Transverse colon (tissue), 4 donors: ENCODE measurements at places on chromosomes 11 and 22.

- peak; percentile 30 for DNase-seq
Observed at GRCh38 chr22:50729391-50730012, 8.5 kb upstream of the ACR start.

DNA sequence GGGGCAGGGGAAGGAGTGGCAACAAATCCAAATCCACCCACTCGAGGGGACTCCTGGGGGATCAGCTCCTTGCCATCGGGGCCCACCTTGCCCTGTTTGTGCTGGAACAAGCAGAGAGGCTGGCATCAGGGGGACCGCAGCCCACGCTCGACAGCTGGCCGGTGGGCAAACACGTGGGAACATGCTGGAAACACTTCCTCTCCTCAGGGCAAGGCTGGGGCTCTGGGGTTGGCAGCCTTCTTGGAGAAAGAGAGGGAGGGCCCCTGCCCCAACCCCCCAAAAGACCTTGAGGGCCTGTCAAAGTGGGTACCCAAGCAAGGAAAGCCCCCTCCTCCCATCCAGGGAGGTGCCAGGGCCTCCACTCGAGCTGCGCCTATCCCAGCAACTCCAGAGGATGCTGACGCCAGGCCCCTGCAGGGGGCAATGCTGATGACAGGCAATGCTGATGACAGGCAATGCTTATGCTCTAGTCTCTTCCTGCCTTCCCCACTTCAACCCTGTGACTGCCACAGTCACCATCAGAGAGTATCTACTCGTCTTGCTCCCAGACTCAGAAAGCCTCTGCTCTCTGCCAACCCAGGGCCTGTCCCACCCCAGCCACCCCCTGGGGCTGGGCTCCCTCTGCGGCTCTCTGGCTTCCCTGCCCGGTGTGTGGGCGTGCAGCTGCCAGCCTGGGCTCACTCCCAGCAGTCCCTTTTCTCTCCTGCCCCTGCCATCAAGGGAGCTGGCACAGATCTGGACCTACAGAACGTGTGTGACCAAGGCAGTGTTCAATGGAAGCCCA is 6.0 kb downstream of the ESS2 start:
- no peak for DNase-seq

- no peak for DNase-seq
Observed at GRCh38 chr11:102061276-102061675, 14.0 kb downstream of the CFAP300 start.

DNA sequence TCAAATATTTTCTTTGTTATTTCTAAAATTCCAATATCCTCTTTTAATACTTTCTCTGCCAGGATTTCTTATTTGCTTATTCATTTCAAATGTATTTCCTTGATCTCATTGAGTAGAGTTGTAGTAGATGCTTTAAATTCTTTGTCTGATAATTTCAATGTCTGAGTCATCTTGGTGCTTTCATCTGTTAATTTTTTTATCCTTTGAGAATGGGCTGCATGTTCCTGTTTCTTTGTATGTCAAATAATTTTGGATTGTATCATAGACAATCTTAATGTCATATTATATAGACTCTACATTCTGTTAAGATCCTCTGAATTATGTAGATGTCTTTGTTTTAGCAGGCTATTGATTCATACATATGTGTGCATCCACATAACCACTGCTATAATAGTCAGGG is 57.5 kb downstream of the MYEOV start:
- no peak for DNase-seq

DNA sequence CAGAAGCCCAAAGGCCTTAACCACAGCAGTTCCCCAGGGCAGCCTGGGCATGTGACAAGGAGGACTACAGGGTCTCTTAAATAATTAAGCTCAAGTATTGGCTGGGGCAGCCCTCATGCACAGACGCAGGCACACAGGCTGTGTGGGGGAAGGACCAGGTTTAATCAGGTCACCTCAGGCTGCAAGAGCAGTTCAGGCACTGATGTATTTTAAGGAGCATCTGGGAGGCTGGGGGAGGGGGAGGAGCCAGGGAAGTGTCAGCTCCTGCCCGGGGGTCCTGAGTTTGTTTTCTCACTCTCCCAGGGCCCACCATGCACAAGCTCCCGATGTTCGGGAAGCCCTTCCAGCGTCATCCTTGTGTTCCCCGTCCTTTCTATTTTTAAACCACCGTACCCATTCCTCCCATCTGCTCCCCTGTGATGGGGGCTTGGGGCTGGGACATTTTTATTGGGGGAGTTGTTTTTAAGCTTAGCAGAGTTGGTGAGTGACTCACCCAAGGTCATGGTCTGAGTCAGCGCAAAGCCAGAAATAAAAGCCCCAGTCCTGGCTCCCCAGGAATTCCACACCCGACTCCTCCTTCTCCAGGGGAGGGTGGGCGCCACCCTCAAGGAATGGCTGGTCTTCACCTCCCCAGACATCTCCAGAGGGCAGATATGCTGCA is 2.4 kb downstream of the CSDC2 start:
- no peak for DNase-seq

DNA sequence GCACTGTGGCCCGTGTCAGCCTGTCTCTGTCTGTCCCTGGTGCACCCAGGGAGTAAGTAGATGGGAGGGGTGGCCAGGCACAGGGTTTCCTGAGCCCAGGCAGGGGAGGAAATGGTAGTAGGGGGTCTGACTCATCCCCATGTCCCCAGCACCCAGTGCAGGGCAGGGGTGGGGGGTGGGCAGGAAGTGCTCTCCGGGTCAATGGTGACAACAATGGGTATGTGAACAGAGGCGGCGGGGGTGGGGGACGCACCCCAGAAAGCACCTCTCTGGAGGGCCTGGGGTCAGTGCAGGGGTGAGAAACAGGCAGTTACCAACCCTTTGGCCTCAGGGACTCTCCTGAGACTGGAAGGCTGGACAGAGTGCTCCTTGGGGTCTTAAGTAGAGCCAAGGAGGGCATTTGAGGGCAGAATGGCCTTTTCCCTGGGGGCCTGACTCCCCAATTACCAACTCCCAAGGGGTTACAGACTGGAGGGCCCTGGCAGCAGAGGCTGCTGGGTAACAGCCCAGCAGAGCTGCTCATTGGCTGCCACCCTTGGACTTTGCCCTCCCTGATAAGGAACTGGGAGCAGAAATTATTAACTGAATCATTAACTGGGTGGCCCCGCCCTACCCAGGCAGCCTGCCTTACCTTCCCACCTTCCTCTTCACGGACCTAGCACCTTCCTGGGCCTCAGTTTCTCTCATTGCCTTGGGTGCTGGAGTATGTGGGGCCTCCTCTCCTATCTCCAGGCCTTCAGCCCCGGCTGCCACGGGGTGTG is 4.2 kb downstream of the MYRF start:
- DNase-seq: peak; percentile 77

- DNase-seq: no peak
Observed at GRCh38 chr11:80261776-80262175, 820.9 kb upstream of the TENM4 start.

DNA sequence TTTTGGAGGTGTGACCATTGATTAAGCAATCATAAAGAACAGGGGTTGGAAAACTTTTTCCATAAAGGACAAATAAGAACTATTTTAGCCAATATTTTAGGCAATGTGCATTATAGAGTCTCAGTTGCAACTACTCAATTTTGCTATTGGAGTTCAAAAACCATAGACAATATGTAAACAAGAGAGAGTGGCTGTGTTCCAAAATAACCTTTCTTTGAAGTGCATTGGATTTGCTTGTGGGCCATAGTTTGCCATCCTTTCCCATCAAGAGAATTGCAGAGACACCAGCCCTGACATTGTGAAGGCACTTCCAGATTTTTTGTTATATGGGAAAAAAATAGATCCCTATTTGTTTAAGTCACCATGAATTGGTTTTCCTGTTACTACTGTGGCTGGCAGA is 63.3 kb upstream of the LARGE1 start:
- DNase-seq: no peak

DNA sequence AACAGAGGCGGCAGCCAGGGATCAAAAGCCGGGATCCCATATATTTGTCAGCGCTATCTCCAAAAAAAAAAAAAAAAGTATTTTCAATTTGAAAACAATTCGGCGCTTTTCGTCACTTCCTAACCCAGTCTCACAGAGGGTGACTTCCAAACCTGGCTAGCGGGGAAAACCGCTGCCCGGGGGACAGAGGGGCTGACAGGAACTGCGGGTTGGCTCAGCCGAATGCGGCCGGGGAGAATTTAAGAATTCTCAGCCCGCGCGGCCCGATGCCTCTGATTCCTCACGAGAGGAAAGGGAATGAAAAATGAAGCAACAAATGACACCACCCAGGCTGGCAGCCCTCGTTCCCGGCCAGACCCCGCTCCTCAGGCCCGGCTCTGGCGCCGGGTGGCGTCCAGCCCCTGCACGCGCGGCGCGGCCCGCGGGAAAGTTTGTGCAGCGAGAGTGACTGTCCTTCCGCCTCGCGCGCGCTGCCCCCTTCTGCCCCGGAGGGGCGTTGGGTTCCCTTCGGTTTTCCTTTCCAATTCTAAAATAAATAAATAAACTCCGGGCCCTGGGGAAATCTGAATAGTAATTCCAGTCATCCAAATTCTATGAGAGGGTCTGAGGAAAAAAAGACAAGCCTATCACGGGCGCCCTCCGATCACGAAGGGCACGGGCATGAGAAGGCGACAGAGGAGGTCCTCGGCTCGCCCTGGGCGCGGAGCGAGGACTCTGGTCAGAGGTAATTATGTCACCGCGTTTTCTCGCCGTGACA is 4.8 kb upstream of the PAX6 start:
- DNase-seq: no peak

GRCh38 chr11:1403721-1404460 is 14.2 kb downstream of the BRSK2 start:
- no peak for DNase-seq

GRCh38 chr22:45418056-45418769 is 4.7 kb downstream of the RIBC2 start:
- no peak for DNase-seq

DNA sequence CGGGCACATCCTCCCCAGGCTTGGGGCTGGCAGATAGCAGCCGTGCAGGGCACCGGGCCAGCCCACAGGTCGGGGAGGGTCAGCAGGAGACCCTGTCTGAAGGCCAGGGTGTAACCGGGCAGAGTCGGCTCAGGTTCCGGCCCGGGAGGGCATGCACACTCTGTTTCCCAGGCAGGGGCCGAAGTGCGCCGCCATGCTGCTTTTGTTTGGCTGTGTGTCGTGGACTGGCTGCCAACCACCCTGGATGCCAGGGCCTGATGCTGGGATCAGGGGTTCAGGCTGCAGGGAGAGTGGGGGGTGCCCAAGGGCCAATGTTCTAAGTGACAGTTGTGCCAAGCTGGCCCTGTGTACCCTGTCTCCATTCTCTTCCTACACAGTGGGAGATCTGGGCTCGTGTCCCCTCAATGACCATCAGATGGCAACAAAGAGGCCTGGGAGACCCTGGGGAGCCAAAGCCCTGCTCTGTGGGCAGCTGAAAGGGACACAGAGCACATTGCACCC is 120.9 kb upstream of the B3GAT1 start:
- no peak for DNase-seq

DNA sequence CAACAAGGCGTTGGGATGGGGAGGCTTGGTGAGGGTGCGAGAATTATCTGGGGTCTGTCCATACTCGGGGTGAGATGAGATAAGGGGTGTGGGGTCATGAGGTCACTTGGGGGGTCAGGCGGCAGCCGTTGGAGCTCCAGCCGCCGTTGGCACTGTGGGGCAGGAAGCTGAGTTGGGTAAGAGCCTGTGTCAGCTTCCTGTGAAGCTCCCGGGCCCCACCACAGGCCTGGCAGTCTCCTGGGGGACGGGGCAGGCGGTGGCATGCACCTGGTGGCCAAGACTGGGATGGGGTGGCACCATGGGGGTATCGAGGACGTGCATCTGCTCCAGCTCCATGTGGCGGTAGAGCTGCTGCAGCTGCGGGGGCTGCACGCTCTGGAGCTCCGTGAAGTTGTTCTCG is 7.1 kb upstream of the MYBPC3 start:
- DNase-seq: no peak

GRCh38 chr22:42399315-42400271 is 32.6 kb downstream of the NFAM1 start:
- DNase-seq: peak; percentile 40

DNA sequence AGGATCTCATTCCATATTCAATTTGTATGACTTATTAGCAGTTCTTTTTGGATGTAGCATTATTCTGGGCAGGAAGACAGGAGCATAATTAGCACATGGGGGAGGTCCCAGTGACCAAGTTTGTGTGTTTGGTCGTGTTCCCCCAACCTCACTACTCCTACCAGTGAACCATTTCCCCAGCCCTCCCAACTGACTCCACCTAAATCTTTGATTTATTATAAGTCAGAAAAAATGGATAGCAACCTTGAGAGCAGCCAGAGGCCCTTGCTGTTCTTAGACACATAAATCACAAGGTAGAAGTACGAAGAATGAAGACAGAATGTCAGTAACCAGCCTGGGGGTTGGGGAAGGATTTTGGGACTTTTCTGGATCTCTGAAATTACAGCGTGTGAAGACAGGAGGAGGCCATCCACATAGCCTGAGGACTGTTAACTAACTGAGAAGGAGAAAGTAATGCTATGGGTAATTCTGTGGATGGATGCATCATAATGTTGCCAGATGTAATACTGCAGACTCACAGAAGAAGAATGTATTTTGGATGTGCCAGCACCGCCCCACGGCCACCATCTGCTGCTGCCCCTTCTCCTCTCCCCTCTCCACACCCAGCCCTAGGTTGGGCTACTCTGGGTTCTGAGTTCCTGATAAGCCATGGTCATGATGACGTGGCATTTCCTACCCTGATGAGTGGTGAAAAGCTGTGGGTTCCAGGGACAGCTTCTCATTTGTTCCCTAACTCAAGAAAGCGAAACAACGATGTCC is 124.3 kb upstream of the TTC12 start:
- no peak for DNase-seq

DNA sequence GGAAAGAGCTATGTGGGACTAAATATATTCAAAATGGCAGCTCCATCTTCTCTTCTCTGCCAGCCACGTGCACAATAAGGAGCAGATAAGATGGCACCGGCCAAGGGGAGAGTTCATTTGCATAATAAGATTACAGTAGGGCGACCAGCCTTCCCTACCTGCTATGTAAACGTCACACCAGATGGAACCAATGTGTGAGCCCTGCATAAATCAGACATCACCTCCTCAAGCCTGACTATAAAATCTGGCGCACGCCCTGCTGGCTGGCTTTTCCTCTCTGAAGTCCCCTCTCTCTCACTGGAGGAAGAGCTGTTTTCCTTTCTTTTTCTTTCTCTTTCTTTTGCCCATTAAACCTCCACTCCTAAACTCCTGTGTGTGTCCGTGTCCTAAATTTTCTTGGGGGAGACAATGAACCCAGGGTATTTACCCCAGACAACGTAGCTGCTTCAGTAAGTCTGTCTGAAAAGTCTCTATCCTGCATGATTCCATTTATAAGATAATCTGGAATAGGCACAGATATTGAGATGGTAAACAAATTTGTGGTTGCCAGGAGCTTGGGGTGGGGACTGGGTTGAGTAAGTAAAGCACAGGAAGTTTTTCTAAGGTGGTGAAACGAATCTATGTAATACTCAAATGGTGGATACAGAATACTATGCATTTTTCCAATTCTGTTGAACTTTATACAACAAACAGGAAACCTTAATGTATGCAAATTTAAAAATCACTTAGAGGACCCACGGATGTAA is 670.0 kb upstream of the KIRREL3 start:
- no peak for DNase-seq
